ENCODE measurements at places on chromosomes 4 and X.

- no peak for DNase-seq
These were observed 152.1 kb downstream of the SLC39A8 start for GRCh38 chr4:102193145-102193544.

- no peak for DNase-seq
These were observed 4.0 kb downstream of the ITIH6 start for GRCh38 chrX:54794028-54794427.

- no peak for DNase-seq
These were observed 134.2 kb downstream of the EIF4E start for GRCh38 chr4:98794565-98795205.

- no peak for DNase-seq
These were observed 93.7 kb upstream of the TRPC3 start for GRCh38 chr4:122045533-122045932.

GRCh38 chr4:88939697-88940096 lies 117.3 kb downstream of the FAM13A start:
- DNase-seq, result no peak

DNA sequence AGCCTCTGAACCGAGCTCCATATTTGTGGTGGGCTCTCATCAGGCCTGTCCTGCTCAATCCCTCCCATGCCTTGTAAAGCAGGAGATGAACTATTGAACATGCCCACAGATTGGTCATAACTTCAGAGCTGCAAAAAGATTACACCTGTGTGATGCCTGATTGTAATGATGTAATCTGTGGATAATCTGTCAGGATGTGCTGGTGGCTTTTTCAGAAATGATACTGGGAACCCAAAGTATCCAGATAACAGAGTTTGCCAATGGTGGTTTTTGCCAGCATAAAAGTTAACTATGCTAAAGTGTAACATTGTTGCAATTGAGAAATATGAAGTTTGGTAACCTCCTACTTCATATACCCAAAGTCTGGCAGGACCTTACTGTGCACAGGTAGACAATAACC lies 393.4 kb downstream of the RAPGEF2 start:
- no peak for DNase-seq

DNA sequence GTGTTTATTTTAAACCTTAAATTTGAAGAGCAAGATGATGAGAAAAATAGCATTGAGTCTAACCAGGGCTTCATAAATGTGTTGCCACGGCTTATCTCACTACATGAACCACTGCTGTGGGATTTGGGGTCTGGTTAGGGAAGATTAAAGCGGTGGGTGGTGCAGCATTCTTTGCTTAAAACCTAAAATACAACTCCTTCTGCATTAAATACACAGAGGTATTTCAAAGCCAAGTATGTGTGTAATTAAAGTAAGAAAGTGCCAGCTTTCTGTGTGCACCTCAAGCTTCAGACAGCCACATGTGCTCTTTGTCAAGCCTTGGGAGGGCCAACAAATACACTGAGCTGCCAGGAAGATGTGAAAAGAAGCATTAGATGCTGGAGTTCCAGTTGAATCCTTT lies 128.0 kb downstream of the CPE start:
- DNase-seq, result no peak

- DNase-seq, result no peak
These were observed 63.8 kb downstream of the ZNF718 start for GRCh38 chr4:188091-188490.

GRCh38 chr4:41104155-41104554 lies 110.2 kb downstream of the APBB2 start:
- DNase-seq, result no peak

Data from activated CD8-positive, alpha-beta memory T cell treated with anti-CD3 and anti-CD28 coated beads for 1 hour (primary cell).